ENCODE measurements at places on chromosomes 11 and 22.

- no peak for DNase-seq
Observed at GRCh38 chr11:13135385-13136271, 126.5 kb downstream of the RASSF10 start.

- DNase-seq = peak; percentile 41
Observed at GRCh38 chr11:123478352-123478987, 48.4 kb downstream of the GRAMD1B start.

- DNase-seq = no peak
Observed at GRCh38 chr11:128653801-128654231, 40.1 kb upstream of the FLI1 start.

- no peak for DNase-seq
Observed at GRCh38 chr22:23754220-23754919, at the start of gene VPREB3. Gene VPREB3 (minus strand): TSS chr22:23754425. CDS start chr22:23754363, 62 bp downstream.

DNA sequence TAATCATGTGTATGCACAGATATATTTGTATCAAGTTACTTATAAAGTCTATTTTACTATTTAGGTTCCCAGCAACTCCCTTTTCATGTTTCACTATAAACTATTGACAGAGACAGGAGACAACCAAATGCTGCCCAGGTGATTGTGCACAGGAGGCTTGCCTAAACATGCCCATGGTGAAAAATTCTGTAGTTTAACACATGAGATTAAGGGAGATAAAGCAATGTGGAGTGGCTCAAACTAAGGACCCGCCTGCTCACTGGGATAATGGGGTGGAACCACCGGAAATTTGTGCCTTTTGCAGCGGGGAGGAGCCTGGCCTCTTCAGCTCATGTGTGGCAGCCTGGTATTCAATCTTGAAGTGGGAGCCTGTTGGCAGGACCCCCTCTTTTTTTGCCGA lies 459.5 kb upstream of the CNTN5 start:
- DNase-seq = no peak

GRCh38 chr22:20869234-20869633 lies 10.4 kb downstream of the SNAP29 start:
- DNase-seq = no peak

GRCh38 chr11:20926799-20927540 lies 257.6 kb downstream of the NELL1 start:
- no peak for DNase-seq

DNA sequence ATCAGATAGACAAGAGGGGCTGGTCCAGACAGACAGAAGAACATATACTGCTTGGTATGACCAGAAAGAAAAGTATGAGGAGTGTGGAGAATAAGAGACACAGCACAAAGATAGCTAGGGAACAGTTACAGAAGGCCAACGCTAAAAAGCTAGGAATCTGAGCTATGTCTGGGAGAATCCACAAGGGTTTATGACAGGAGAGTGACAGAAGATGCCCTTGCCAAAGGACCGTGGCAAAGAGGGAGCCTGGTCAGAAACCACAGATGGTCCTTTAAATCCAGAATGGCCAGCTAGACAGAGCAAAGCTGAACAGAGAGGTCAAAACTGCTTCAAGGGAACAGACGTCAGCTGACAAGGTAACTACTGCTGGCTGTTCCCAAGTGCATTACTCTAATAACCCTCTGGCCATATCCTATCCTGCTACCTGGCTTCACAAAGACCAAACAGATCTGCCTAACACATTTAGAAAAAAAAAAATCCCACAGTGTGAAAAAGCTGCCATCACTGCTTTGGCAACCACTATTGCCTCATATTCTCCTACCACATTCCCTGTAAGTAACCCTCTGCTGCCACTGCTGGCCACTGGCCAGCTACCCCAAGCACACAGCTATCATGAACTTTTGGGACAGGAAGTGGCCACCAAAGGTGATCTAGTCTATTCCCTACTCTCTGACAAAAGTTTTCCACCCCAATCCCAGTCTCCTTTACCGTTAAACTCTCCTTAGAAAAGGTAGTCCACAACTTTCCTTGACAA lies 7.3 kb downstream of the SERGEF start:
- no peak for DNase-seq

DNA sequence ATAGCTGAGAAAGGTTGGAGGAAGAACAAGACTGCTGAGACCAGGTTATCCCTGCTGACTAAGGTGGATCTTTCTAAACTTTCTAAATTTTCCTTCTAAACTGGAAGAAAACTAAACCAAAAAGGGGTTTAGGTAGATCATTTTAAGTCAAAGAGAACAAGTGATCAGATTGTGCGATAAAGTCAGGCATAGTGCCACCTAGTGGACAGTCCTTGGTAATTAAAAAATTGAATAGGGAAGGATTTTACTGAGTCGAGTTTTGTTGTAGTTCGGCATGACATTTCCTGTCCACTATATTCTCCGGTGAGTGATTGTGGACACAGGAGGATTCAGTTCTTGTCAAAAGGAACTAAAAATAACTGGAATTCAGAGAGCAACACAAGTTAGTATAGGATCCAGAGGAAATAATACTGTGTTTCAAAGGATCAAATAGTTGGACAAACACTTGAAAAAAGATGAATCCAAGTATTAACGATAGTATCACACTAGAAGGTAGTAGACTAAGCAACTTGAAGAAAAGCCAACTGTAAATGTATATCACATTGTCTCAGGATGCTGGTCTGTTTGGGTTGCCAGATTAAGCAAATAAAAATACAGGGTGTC lies 1236.4 kb downstream of the FAM181B start:
- DNase-seq = no peak

DNA sequence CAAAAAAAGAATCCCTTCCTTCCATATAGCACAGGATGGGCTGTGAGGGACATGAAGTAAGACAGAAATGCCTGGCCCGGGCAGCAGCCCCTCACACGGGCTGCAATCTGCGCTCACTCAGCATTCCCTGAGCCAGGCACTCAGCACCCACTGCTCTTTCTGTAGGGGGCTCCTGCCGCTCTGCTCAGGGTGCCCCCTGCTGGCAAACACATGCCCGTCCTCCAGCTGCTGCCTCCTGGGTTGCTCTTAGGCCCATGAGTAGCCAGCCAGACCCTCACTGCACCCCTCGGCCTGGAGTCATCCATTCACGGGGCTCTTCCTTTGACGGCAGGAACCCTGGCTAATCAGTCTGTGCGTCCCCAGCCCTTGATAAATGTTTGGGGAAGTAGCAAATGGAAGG lies 6.9 kb downstream of the MCAT start:
- peak; percentile 39 for DNase-seq

- no peak for DNase-seq
Observed at GRCh38 chr22:39010946-39011345, 3.1 kb upstream of the APOBEC3C start.

DNA sequence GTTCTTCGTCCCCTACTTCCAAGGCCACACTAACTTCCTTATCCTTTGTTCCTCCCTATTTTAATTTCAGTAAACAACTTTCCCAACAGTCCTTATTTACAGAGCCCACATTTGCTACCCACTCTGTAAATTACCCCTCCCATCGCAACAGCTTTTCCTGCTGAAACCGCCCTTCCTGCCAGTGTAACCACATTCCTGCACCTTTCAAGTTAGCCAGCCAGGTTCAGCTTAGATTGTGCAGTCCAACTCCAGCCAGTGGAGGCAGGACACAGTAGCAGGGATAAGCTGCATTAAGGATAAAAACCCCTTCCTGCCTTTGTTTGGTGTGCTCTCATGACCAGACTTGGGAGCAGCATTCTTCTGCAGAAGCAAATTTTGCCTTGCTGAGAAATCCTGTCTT lies 768.3 kb upstream of the ARHGAP42 start:
- no peak for DNase-seq

DNA sequence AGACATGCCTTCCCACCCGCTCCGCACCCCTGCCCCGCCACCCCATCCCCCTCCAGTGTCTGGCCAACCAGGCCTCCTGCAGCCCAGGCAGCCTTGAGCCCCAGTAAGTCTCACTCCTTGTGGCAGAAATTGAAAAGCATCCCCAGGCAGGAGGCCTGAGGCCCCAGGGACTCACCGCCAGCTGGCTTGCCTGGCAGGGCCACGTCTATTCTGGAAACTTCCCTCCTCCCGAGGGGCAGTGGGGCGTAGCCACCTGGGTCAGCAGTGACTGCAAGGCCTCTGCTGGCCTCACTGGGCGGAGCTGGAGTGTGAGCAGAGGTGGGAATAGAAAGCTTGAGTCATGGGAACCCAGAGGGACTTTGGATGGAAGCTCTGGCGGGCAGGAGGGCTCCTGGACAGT lies 26.3 kb downstream of the ANO1 start:
- DNase-seq = no peak

DNA sequence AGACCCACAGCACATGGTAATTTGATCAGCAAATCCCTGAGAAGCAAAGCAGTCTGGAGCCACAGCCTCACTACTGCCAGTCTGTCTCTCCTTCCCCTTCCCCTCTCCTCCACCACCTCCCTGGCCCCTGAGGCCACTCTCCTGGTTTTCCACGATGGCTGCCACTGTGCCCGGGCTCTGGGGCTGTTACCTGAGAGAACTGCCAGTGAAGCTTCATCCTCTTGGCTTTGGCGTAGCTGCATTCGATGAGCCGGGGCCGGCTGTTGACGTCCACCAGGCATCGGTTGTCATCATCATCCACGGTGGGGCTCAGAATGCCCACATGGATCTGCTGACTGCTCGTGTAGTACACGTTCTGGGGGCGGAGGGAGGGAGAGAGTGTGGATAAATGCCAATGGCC lies 60.2 kb downstream of the CSNK2A3 start:
- no peak for DNase-seq

DNA sequence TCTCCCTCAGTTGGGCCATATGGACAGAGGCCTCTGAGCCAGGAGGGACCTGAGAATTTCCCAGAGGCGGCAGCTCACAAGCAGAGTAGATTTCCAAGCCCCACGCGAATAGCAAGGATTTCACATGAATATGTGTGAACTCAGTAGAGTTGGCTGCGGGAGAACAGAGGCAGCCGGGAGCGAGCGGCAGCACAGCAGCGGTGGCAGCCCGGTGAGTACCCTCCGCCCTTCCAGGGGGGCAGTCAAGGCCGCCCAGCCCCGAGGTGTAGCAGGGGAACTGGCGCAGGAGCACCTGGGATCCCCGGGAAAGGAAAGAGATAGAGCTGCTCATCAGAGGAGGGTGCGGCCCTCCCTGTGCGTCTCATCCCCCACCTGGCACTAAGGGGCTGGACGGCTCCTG lies 8.4 kb upstream of the MS4A15 start:
- no peak for DNase-seq

DNA sequence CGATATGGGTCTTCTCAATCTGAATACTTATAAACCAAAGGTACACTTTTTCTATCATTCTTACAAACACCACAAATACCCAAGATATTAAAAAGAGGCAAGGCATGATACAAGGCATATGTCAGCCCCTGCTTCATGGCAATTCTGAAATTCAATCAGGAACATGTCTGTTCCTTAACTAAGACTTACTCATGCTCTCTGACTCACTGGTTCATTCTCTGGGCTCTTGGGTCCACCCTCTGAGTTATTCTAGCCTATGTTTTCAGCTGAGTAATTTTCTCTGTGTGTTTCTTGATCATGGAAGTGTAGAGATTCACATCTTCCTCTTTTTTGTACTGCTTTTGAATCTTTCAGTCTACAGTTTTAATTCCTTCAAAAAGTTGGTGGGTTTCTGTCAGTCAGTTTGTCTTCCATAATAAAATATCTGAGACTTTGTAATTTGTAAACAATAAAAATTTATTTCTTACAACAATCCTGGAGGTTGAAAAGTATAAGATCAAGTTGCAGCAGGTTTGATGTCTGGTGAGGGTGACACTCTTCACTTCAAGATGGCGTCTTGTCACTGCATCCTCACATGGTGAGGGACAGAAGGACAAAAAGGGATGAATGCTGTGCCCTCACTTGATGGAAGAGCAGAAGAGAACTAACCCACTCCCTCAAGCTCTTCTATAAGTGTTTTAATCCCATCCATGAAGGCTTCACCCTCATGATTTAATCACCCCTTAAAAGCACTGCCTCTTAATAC lies 211.7 kb downstream of the FAM76B start:
- no peak for DNase-seq

GRCh38 chr11:50182486-50182885 lies 149.8 kb downstream of the OR4C45 start:
- no peak for DNase-seq

GRCh38 chr11:119195680-119196079 lies 10.4 kb downstream of the NHERF4 start:
- no peak for DNase-seq

GRCh38 chr11:14262271-14262846 lies 96.6 kb downstream of the RRAS2 start:
- DNase-seq = no peak

DNA sequence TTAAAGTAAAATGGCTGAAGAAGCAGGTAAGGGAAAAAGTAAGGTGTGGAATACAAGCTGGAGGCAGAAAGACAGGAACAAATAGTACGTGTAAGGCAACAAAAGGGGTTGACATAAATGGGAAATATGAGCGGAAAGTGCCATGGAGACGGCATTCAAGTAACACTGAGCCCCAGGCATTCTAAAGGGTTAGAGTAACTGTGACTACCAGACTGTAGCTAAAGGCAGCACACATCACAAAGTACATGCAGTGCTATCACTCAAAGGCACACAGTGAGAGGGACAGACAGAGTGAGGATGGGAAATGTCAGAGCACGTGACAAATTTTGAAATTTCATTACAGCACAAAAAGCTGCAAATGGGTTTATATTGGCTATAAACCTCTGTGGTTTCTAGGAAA lies 13.9 kb upstream of the MAML2 start:
- no peak for DNase-seq
